H54 (cell line): ENCODE measurements at places on chromosomes 1 and 21.
A peak's percentile ranks its signal among the peaks of the same experiment; 100 is the strongest.

DNA sequence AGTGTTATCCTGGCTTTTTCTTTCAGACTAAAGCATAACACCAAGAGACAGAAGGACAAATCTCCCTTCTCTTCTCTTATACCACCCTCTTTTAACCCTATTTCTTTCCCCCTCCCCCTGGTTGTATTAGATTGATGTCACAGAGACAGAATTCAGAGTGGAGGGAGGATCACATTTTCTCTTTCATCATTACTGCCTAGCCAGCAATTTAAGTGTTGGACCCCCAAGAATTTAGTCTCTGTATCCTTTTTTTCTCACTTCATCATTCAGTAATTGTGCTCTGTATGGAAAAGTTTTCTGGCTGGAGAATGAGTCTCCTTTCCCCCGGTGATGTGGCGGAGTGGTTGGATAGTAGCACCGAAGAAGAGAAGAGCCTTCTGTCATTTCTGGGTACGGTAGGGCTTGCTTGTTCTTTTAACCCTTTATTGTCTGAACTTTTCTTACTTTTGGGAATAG is 124.8 kb downstream of the CLEC20A start:
- no peak for DNase-seq

GRCh38 chr1:15951341-15952153 is 24.4 kb downstream of the ZBTB17 start:
- DNase-seq, result no peak

GRCh38 chr1:29549001-29549400 is 312.7 kb downstream of the PTPRU start:
- DNase-seq, result no peak

- DNase-seq, result no peak
Measured at GRCh38 chr21:40568807-40569206, 278.2 kb downstream of the DSCAM start.

DNA sequence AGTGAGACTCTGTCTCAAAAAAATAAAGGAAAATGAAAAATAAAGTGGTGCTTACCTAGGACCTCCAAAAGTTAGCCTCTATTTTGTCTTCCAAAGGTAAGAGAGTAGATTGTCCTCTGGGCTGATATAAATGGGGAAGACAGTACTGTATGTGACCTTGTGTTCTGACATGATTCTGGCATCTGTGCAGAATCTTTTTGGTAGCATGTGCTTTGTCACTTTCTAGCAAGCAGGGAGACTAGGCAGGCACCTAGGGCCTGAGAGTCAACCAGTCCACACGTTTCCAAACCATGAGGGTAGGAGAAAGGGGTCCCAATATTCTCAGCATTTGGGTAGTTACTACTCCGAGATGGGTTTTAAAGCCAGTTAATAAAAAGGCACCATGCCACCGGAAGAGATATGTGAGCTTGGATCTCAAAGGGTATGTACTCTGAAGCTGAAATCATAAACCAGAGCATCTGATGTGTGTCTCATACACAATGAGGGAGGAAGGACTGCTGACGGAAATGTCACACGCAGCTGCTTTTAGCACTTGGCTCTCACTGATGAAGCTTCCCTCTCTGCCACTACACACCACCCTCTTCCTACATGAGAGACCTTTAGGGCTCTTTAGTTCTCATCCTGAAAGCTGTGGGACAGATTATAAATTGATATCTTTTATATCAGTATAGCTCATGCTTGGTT is 27.0 kb upstream of the SLC16A1 start:
- no peak for DNase-seq

- DNase-seq, result no peak
Measured at GRCh38 chr1:221415651-221416050, 326.2 kb downstream of the DUSP10 start.

GRCh38 chr1:195981448-195982139 is 626.6 kb downstream of the KCNT2 start:
- no peak for DNase-seq

DNA sequence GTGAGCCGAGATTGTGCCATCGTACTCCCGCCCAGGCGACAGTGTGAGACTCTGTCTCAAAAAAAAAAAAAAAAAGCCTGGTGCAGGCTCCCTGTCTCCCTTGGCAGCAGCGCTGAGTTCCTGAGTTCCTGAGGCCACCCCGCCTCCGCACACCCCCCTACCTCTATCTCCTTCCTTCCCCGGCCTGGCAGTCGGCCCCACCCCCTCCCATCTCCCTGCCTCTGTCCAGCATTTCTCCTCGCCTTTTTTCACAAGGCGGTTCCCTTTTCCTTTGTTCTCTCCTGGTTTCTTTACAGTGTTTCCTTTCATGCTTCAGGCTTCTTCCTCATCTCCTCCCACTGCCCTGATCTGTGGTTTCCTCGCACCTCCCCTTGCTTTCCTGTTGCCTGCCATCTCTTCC is 2.7 kb downstream of the RORC start:
- DNase-seq, result no peak

DNA sequence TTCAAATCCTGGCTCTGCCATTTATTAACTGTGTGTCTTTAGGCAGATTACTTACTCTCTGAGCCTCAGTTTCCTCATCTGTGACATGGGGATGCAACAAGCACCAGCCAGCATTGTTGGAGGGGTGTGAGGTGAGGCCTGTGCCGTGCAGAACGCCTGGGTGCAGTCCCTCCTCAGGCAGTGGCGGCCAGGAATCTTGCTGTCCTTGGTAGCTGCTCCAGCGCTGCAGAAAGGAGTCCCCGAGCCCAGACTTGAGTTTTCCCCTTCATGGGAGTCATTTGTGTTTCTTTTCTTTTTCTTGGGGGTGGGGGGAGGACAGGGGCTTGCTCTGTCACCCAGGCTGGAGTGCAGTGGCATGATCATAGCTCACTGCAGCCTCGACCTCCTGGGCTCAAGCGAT is 46.6 kb downstream of the DISP3 start:
- DNase-seq, result no peak

GRCh38 chr1:63704443-63704842 is 69.4 kb upstream of the ROR1 start:
- no peak for DNase-seq

GRCh38 chr1:15723631-15724246 is 12.3 kb upstream of the SLC25A34 start:
- DNase-seq, result no peak

GRCh38 chr1:49351768-49352167 is 575.1 kb upstream of the BEND5 start:
- no peak for DNase-seq

GRCh38 chr1:19942088-19942487 is 18.7 kb upstream of the PLA2G2E start:
- DNase-seq, result no peak

DNA sequence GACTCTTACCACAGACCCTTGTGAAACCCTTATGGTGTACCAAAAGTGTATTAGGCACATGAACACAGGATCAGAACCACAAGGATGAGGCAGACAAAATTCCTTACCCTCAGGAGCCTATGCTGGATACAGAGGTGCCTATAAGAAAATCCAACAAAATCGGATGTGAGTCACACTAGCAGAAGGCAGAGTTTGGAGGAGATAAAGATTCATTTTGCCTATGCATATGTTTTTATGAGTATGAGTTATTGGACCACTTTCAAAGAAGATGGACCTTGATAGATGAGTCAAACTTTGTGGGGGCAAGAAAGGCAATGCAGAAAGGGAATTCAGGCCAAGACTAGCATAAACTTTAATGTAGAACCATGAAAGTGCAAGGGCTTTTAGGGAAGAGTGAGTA is 17.0 kb downstream of the CAMK1G start:
- no peak for DNase-seq

- no peak for DNase-seq
Measured at GRCh38 chr1:54805466-54805865, 4.3 kb upstream of the TTC22 start.

GRCh38 chr1:6106321-6106731 is 60.6 kb downstream of the KCNAB2 start:
- DNase-seq, result no peak

GRCh38 chr21:23725576-23725975 is 1881.7 kb downstream of the MRPL39 start:
- DNase-seq, result no peak

GRCh38 chr1:3869751-3870301 is 12.6 kb downstream of the DFFB start:
- peak; percentile 77 for DNase-seq

DNA sequence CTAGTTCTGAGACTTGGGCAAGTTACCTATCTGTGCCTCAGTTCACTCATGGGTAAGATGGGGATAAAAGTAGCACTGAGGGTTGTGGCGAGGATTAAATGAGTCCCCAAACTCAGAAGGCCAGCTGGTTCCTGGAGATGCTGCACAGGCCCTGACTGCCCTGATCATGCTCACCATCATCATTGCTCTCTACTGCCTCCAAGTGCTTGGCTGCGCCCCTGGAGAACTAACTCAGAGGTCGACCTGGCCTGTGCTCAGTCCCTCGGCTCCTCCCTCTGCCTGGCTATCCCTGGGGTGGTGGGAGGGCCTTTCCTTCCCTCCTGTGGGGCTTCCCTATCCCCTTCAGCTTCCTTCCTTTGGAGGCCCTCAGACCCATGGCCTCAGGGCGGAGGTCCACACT is 5.6 kb downstream of the SLC5A9 start:
- no peak for DNase-seq

DNA sequence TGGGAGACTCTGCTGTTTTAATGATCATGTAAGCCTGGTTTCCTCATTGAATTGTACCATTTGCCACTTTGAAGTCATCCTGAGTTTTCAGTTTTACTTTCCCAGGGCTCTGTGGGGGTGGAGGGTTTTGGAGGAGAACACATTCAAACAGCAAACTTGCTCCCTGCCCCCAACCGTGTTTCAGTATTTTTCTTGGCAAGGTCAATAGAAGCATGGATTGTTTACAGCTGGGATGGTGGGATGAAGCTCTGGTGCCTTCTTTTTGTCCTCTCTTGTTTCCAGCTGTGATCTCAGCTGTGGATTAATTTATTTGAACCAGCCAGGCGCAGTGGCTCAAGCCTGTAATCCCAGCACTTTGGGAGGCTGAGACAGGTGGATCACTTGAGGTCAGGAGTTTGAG is 54.3 kb upstream of the SERBP1 start:
- no peak for DNase-seq

- no peak for DNase-seq
Measured at GRCh38 chr1:41622859-41623732, 138.6 kb upstream of the EDN2 start.

- no peak for DNase-seq
Measured at GRCh38 chr1:155813672-155814071, 43.3 kb downstream of the GON4L start.

GRCh38 chr1:108913105-108913948 is 36.5 kb downstream of the GPSM2 start:
- no peak for DNase-seq

- DNase-seq, result no peak
Measured at GRCh38 chr21:15768045-15768601, 38.3 kb downstream of the USP25 start.

- DNase-seq, result no peak
Measured at GRCh38 chr1:232643251-232643650, 13.3 kb upstream of the SIPA1L2 start.

DNA sequence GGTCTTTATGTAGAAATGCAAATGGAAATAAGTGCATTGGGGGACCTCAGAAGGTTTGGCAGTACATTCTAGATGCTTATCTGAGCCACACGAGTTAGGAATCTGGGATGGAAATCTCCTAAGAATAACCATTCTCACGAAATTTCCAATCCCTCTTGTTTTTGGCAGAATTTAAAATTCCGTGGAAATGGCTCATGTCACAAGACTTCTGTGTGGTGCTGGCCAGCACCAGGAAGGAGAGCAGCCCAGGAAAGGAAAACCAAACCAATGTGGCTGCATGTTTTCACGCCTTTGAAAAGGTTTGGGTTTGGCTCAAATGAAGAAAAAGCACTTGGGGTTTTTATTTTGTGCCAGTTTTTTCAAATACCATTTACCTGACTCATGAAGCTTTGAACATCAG is 80.1 kb upstream of the KCNK2 start:
- DNase-seq, result no peak

DNA sequence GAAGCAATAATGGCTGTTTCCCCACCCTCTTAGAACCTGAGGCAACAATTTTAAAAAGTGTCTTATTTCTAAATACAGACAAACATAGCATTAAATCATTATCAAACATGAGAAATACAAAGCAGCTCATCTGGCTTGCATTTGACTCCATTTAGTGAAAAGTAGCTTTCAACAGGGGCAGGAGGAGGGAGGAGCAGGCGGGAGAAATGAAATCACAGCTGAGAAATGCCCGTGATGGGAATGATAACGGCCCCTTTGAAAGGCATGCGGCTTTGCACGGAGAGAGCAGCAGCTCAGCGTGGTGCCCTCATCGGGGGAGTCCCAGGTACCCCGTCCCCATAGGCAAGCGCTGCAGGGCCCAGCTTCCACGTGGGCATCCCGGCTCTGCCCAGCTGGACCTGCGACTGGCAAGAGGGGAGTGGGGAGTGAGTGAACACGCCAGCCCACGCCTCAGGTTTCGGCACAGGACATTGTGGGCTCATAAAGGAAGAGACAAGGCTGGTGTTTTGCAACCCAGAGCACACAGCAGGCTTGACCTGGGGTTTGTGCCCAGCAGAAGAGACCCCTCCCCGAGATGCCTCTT is 134.6 kb downstream of the NPHP4 start:
- DNase-seq, result no peak

GRCh38 chr1:197466813-197467212 is 198.8 kb downstream of the CRB1 start:
- no peak for DNase-seq

- DNase-seq, result no peak
Measured at GRCh38 chr1:212678456-212679410, 20.9 kb downstream of the BATF3 start.

- no peak for DNase-seq
Measured at GRCh38 chr1:46940307-46940706, 969 bp downstream of the CYP4A11 start.

DNA sequence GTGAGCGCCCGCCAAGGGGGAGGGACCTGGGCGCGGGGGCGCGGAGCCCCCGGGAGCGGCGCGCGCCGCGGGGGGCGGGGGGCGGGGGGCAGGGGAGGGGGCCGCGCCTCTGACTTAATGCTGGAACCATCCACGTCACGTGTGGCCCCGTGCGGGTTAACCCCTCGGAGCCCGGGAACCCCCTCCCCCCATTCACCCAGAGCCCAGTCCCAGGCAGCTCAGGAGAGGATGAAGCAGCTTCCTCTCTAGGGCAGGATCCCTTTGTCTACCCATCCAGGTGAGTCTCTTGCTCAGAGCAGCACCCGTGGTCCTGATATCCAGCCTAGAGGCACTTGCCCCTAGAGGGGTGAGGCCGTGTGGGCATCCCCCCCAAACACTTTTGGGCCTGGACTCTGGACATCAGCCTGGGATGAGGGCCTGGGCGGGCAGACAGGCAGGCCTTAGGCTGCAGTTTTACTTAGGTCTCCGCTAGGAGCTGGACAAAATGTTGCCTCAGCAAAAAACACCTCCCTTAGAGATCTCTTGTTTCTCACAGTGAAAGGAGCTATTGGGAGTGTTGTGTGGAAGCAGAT is at the start of gene ALX3:
Gene ALX3 (minus strand): TSS at position 2 of the 572 bp plus-strand sequence. CDS start 60 bp downstream, outside the sequence.
- no peak for DNase-seq

GRCh38 chr1:88729297-88729696 is 45.2 kb downstream of the PKN2 start:
- no peak for DNase-seq

GRCh38 chr1:112673592-112674439 is 643 bp upstream of the MOV10 start:
- no peak for DNase-seq

- DNase-seq, result no peak
Measured at GRCh38 chr21:31974454-31974985, 101.7 kb downstream of the HUNK start.

- no peak for DNase-seq
Measured at GRCh38 chr21:41428311-41428710, 2.3 kb downstream of the MX1 start.

- DNase-seq, result no peak
Measured at GRCh38 chr1:164796916-164797315, 237.9 kb downstream of the PBX1 start.

GRCh38 chr1:167761400-167761799 is 39.6 kb downstream of the MPZL1 start:
- no peak for DNase-seq

- DNase-seq, result no peak
Measured at GRCh38 chr1:234598974-234599616, 10.9 kb downstream of the IRF2BP2 start.
